ENCODE measurements at places on chromosomes 7 and 10. TPM values are rescaled to one million over a fixed set of nuclear protein-coding genes. Genes with fewer than 3 reads are reported as not detected.
A peak's percentile ranks its signal among the peaks of the same experiment; 100 is the strongest.

GRCh38 chr7:42460148-42460547 lies 223.1 kb upstream of the GLI3 start:
- DNase-seq = no peak

DNA sequence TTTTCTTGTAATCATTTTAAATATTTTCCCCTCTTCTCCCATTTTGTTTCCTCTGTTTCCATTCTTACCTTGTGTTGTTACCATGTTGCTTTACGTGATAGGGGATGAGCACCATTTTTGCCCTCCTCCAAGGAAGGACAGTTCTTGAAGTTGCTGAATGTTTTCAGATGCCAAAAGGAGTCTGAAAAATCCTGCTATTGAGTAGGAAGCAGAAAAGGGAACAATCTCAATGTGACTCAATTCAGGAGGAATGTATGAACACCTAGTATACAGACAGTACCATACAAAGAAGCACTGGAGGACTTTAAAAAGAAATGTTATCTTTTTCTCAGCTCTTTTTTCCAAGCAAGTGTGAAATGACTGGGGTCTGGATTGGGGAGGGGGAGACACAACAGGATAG lies 5.1 kb upstream of the NAMPT start:
- no peak for DNase-seq

DNA sequence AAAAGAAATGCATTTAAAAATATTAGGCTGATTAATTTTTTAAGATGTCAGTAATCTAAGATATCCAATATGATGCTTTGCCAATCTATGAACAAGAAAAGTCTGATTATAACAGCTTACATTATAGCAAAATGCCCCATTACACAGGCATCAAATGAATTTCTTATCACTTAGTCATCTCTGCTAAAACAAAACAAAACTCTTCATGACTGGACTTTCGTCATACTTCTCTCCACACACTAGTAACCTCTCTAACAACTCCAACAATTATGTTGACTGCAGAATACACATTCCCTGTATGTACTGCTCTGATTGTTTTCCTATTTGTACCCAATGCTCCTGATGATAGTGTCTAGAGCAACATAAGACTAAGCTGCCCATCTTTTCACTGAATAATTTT lies 3.8 kb upstream of the MKI67 start:
- no peak for DNase-seq

DNA sequence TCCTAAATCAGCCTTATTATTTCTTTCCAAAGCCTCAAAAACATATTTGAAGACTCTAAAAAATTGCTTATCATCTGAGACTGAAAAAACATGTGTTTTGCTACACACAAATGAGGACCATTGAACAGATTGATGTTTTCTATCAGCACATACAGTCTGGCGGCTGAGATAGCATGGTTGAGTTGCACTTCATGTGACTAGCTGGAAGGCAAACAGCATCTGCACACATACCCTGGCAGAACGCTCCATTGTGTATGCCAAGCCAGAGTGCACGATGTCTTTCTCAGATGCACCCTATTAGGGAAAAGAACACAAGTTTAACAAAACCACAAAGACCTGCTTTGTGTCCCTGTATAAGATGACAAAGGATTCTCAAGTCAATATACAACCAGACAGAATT lies 33.0 kb downstream of the FAM25A start:
- DNase-seq = no peak

- DNase-seq = no peak
Measured at GRCh38 chr7:107501593-107501992, 31.7 kb downstream of the GPR22 start.

DNA sequence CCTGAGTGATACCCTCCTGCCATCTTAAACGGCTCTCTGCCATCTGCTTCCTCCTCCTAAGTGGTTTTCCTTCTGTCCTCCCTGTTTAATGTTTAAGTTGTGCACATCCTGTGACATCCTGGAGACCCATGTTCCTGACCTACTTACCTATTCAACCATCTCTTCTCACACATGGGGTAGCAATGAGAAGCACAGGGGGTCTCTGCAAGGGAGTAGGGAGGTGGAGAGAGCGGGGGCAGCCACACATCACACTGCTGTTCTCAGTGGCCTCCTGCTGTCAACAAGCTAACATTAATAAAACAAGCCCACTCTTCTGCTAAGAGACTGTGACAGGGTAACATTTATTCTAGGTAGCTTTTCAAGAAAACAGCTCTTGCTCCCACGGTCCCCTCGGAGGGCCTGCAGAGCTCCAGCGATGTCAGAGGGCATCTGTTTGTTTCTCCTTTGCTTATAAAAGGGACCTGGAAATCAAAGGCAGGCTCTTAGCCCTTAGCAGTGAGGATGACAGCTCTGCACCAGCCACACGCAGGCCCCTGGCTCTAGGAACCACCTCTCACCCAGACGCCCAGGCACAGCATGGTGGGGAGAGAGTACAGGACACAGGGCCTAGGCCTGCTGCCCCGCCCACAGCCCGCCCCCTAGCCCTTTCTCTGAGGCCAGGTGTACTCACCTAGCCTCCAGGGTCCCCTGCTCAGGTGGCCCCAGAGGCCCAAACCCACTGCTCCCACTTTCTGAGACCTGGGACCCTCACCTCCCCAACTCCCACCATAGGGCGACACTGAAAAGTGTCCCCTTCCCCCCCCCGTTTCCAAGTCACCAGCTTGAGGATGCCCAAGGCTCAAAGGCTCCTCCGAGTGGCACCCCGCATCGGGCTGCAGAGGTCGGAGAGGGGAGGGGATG lies 943 bp upstream of the SLC18A2 start:
- peak; percentile 12 for DNase-seq

DNA sequence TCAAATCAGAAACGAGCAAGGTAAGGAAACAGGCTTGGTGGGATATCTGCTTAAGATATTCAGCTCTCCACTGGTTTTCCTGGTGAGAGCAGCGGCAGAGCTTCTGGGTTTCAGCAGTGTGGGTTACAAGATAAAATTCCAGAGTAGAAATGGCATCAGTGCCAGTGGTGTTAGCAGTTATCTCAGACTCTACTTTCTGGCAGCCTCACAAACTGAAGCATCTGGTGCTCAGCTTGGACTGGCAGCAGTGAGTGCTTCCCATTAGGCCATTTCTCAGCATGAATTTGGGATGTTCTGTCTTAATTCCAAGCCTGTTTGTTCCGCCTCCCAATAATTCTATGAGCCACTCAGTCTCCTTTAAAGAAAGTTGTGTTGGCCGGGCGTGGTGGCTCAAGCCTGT lies 6.9 kb upstream of the GSTO2 start:
- DNase-seq = no peak

DNA sequence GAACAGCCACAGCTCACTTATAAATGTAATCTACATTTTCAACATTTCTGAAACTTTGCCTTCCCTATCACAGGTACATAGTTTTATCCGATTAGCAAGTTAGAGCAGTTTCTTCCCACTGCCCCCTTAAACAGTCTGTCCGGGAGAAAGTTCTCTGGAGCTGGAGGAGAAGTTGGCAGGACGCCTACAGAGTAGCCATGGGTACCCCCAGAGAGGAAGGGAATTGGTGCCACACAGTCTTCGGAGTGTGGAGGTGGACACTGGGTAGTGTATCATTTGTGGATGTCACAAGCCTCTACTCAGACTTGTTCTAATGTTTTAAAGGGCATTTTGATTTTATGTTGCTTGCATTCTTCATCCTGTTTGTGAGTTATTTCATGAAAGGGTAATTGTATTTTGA lies 39.0 kb downstream of the TAF3 start:
- no peak for DNase-seq

- DNase-seq = no peak
Measured at GRCh38 chr10:33773253-33773573, 438.7 kb upstream of the NRP1 start.

DNA sequence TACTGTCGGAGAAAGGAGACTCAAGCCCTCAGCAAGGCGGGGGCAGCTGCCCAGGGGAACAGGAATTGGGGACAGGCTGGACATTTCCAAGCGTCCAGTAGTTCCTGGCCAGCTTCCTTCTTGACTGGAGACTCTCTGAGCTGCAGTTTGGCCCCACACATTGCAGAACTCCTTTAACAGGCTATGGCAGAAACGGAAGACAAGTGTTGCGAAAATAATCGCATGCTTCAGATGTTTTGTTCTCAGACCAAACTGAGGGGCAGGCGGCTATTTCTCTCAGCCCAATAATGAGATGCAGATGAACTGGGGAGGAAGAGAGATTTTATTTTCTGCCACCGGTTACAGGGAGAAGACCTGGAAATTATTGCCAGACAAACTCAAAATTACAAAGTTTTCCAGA lies 88.0 kb upstream of the PFKP start:
- DNase-seq = no peak

DNA sequence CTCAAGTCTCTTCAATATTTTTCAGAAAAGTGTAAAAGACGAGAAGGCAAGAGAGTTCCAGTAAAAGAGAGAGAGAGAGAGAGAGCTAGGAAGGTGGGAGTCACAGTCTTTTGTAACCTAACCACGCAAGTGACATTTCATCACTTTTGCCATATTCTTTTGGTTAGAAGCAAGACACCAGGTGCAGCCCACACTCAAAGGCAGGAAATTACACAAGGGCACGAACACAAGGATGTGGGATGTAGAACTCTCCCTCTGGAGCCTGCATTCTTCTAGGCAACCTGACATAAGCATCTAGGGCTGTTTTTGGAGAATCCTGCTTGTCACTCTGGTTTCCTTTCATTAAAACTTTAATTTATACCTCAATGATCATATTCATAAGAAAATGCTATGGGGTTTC lies 1213.1 kb downstream of the DNAJB9 start:
- DNase-seq = no peak

DNA sequence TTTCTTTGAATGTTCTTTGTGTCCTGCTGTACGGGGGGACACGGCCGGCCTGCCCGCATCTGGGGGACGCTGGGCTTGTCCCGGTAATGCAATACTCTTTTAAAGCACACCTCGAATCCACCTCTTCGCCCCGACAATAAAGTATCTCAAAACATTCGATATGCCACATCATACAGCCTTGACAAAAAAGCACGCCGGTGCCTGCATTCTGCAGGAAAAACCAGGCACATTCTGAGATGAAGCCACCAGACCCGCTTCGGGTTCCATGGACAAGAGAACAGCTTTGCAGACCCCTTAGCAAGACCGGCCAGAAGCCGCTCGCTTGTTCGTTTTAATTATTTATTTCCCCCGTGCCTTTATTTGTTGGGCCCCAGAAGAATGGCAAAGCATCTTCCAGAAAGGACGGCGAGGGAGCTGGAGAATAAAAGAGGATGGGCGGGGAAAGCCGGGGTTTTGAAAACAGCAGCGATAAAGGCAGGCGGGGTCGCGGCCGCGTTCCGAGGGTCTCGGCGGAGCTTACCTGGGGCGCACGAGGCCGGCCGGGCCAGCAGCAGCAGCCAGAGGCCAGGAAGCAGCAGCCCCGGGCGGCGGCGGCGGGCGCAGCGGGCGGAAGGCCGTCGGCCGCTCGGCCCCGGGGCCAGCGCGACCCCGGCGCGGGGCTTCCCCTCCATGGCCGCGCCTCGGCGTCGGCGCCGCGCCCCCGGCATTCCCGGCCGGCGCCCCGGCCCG lies 462 bp downstream of the KIAA1549 start:
- no peak for DNase-seq

- no peak for DNase-seq
Measured at GRCh38 chr10:42809676-42810075, 27.1 kb downstream of the BMS1 start.

- DNase-seq = no peak
Measured at GRCh38 chr10:51488766-51489408, 210.5 kb downstream of the CSTF2T start.

GRCh38 chr10:16155834-16156233 lies 281.0 kb upstream of the PTER start:
- no peak for DNase-seq

DNA sequence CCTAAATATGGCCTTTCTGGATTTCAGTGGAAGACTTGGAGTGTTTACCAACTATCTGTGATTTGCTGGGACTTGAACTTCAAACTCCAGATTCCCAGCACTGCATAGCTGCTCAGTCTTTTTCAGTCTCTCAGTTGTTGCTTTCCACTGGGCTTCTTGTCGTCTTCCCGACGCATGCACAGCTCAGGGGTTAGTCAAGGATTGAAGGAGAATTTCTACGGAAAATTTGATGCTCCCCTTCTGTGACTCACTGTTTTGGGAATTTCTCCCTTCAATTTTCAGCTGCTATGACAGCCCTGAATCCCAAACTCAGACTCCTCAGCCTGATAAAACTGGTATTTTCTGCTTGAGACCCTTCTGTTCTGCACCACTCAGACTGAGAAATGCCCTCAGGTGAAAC lies 91.7 kb downstream of the CYP26A1 start:
- DNase-seq = no peak

DNA sequence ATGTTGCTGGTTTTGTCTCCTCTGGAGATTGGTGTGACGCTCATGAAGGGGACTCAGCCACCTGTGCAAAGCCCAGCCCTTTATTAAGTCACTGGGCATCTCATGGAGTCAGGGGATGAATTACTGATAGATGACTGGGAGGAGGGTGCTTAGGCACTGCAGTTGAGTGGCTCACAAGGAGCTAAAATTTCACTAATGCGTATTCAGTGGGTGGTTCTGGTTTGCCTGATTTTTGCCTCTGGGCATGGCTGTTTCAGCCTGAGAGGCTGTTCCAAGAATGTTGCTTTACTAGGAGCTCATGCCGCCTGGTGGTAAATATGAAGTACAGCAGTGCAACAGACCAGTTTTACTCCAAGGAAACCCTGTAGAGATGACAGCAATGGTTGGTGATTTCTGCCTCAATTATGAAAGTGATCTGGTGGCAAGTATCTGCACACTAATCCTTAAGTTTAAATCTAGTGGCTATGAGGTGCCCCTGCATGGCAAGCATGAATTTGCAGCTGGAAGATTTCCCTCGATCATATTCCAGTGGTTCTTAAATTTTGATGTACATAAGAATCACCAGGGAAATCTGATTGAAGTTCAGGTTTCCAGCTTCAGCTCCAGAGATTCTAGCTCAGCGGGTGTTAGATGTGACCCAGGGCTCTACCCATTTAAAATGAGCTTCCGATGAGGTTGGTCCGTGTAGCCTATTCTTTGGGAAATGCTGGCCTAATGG lies 19.9 kb downstream of the ACTA2 start:
- no peak for DNase-seq

GRCh38 chr10:16049050-16049449 lies 188.7 kb upstream of the MINDY3 start:
- no peak for DNase-seq

The PIK3CG gene
- 5.9 TPM for total RNA-seq

The LEP gene
- 0.45 TPM for total RNA-seq

The CDC14C gene
- total RNA-seq = not detected

The IFIT1B gene
- 0.87 TPM for total RNA-seq

The CACNB2 gene
- total RNA-seq = 14.6 TPM

The GDF2 gene
- not detected for total RNA-seq
